Erythroblast (primary cell): ENCODE measurements at places on chromosomes 5 and 9.

GRCh38 chr5:18043344-18043743 is 409.1 kb downstream of the TAF11L14 start:
- no peak for DNase-seq

DNA sequence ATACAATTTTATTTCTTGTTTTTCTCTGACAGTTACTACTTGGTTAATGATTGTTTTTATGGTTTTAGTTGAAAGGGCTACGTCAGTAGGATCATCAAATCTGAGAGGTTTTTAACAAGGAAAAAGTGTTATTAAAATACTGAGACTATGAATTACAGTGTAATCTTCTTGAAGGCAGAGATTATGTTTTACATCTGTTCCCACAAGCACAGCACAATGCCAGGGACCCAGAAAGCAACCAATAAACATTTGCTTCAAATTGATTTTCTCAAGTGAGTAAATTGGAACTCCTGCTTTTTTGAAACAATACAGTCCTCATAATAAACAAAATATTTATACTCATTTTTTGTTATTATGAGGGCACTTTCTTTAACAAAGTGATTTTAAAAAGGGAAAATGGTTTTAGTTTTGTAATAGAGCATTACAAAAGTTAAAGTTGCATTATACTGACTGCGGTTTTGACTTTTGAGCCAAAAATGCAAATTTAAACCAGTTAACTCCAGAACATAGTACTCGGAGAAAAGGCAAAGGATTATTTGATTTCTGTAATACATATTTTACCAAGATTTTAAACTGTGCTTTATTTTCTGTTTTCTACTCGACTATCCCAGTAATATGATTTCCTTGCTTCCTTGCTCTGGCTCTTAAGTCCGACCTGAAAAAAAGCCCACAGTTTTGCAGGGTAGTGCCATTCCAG is 176.9 kb downstream of the GDNF start:
- no peak for DNase-seq

GRCh38 chr9:28166179-28166578 is 592.9 kb upstream of the C9orf72 start:
- no peak for DNase-seq

GRCh38 chr5:158811350-158811749 is 288.4 kb downstream of the EBF1 start:
- no peak for DNase-seq

GRCh38 chr5:33850100-33850594 is 41.6 kb downstream of the ADAMTS12 start:
- DNase-seq, result no peak

DNA sequence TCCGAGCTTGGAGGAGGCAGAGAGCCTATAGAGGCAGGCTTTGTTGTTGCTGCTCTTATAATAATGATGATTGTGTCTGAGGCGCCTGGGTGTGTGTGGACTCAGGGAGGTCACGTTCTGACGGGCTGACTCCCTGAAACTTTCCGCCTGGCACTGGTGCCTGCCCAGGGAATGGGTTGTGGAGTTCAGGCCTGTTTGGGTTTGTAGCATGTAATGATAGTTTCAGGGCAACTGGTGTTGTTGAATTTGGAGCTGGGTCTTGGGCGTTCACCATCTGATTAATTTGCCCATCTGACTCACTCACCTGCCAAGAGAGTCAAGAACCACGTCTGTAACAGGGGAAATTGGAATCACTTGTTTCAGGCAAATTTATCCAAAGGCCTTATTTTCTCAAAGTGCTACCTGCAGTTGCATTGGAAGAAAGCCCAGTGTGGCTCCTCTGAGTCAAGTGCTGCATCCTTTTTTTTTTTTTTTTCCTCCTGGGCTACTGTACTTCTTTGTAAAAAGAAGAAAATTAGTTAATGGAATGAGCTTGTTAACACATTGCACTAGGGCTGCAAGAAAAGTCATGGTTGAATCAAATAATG is 386.5 kb downstream of the GADD45G start:
- no peak for DNase-seq

- no peak for DNase-seq
These were observed 20.9 kb upstream of the ADAM19 start for GRCh38 chr5:157596487-157596886.

- DNase-seq, result no peak
These were observed 23.9 kb downstream of the CNTRL start for GRCh38 chr9:121098567-121099198.

GRCh38 chr5:76025069-76025468 is 58.1 kb upstream of the SV2C start:
- no peak for DNase-seq

GRCh38 chr5:159331093-159331973 is 1.0 kb upstream of the IL12B start:
- peak; percentile 59 for DNase-seq

DNA sequence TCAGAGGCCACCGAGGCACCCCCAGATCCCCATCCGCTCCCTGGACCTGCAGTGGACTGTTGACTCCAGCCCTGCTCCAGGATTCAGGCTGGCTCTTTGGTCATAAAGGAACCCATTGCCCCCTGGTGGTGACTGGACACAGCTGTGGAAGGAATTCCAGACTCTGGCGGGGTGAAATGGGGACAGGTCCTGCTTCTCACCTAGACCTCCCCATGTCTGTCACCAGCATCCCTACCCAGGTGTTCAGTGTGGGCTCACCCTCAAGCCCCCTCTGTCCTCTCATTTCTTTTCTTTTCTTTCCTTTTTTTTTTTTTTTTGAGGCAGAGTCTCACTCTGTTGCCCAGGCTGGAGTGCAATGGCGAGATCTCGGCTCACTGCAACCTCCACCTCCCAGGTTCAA is 25.5 kb upstream of the STXBP1 start:
- DNase-seq, result peak; percentile 72

- no peak for DNase-seq
These were observed 92.6 kb downstream of the RIC1 start for GRCh38 chr9:5721279-5722087.

GRCh38 chr9:109383356-109383755 is 62.5 kb upstream of the EPB41L4B start:
- DNase-seq, result no peak

- no peak for DNase-seq
These were observed 11.6 kb upstream of the CEL start for GRCh38 chr9:133050142-133050541.

DNA sequence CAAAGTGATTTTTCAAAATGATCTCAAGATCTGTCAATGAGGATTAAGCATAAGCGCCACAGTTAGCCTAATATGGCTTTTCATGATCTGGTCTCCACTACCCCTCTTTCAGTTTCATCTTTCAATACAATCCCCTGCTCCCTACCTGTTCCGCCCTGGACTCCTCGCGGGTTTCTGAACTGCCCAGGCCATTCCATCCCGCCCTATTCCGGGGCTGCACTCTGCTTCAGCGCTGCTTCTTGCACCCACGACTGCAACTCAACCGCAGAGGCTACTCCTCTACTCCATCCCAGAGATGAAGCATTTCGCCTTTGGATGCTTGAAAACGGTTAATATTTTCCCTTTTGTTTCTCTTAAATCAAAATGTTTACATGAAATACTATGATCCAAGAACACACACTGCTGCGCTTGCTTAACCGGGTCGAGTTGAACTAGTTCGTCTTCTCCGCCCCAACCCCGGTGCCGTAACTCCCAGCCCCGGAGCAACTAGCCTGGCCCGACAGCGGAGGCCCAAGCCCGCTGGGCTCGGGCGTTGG is 716 bp upstream of the OTULIN start:
- peak; percentile 81 for DNase-seq

DNA sequence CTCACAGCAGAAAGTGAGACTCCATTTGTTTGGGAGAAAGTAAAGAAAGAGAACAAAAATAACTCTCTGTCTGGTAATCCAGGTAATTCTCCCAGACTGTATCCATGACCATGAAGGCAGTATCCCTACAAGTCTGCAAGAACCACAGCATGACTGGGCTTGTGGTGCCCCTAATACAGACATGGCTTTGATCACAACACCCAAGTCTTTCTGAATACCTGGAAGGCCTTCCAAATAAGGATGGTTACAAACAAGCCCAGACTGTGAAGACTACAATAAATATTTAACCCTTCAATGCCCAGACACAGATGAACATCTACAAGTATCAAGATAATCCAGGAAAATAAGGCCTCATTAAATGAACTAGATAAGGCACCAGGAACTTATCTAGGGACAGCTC is 481.1 kb upstream of the RORB start:
- no peak for DNase-seq

DNA sequence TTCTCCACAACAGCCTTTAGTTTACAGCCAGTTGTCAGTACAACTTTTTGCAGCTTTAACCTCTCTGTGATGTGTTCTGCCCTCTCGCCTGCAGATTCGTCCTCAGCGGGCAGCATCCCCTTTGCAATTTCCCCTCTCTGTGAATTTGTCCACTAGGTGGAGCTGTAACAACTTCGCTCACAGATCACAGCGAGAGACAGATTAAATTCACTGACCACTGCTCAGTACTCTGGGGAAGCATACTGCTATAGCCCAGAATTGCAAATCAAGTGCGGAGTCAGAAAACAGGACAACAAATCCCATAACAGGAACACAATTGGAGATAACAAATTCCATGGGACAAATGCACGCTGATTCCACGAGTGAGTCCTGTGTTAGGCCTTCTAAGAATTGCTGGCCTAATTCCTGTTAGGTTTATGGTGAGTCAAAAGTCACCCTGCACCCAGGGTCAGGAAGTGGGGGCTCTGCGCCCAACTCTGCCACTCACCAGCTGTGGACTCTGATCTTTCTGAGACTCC is 2124.9 kb downstream of the MAT2B start:
- peak; percentile 57 for DNase-seq

- no peak for DNase-seq
These were observed 21.1 kb upstream of the ZNF622 start for GRCh38 chr5:16486711-16487111.

DNA sequence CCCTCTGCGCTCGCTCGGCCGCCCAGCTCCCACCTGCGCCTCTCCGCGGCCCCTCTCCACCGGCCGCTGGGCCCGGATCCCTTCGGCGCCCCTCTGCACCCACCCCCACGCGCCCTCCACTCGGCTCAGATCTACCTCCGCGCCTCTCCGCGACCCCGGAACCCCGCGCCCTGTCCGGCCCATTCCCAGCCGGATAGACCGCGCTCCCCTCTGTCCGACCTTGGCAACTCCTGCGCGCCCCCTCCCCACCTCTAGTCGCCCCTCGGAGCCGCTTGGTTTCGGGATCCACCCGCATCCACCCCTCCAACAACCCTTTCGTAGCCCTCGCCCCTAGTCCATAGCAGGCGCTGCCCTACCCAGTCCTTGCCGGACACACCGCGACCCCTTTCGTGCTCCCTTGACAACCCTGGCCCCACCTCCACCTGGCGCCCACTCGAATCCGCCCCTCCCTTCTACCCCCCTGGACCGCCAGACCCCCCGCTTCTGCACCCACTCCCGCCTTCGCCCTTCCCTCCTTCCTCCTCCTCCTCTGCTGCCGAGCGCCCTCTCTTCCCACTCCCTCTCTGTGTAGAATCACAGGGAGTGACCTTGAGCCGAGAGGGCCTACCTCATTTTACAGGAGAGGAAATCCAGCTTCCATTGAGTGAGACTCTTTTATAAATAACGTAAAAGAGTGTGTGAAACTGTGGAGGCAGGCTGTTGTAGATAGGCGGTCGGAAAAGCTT is 525 bp upstream of the AK3 start:
- DNase-seq, result peak; percentile 51

DNA sequence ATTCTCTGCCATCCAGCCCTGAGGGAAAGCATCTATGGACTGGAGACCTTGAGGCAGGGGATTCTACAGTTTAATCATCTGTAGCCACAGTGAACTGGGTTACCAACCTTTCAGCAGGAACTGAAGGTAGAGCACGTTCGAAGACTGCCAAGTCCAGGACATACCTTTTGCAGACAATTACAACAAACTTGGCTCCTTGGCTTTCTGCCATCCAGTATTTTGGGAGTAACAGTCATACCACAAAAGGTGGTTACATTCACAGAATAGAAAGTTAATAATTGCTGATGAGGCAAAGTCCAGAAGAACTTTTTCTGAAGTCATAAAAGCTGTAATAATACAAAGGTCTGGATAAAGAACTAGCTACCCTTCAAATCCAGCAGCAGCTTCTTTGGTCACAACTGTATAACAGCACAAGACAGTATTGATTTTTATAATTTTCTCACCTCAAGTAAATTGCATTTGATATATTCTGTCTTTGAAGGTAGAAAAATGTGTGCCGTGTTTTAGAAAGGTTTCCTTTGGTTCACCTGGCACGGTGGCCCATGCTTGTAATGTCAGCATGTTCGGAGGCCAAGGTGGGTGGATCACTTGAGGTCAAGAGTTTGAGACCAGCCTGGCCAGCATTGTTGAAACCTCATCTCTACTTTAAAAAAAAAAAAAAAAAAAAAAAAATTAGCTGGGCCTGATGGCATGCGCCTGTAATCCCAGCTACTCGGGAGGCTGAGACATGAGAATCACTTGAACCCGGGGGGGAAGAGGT is 236.6 kb downstream of the NR3C1 start:
- DNase-seq, result no peak

- DNase-seq, result no peak
These were observed 145.1 kb downstream of the IRX1 start for GRCh38 chr5:3740546-3741373.

- no peak for DNase-seq
These were observed 323.4 kb downstream of the PSAT1 start for GRCh38 chr9:78620303-78620702.

DNA sequence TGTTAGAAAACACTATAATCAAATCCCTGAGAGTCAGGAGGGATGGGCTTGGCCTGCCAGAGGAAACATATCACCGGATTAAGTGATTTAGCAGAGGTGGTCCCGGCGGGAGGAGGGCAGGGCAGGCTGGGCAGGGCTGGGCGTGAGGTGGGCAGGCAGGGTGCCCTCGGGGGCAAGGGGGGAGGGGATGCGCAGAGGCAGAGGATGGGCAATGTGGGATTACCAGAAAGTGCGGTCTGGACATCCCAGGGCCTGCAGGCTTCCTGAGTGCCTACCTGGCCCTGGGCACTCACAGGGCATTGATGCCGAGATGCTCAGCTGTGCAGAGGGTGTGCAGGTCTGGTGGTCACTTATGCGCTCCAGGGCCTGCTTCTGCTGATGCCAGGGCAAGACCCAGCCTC is 115.2 kb downstream of the ADAMTS2 start:
- no peak for DNase-seq

DNA sequence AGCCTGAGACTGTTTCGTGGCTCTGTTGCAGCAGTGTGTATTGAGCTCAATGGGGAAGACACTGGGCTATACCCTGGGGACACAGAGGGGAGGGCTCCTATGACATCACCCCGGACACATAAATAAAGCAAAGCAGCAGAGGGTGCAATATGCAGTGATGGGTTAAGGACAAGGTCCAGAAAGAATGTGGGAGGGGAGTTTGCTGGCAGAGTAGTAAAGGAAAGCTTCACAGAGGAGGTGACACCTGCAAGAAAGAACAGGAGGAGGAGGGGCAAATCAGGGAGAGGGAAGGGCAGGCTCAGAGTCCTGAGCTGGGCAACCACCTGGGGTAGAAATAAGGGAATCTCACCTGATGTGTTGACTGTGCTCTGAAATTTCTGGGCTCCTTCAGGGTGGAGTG is 35.3 kb upstream of the CDKN2AIPNL start:
- DNase-seq, result no peak

- DNase-seq, result no peak
These were observed 26.7 kb downstream of the SH3TC2 start for GRCh38 chr5:149036168-149036567.

DNA sequence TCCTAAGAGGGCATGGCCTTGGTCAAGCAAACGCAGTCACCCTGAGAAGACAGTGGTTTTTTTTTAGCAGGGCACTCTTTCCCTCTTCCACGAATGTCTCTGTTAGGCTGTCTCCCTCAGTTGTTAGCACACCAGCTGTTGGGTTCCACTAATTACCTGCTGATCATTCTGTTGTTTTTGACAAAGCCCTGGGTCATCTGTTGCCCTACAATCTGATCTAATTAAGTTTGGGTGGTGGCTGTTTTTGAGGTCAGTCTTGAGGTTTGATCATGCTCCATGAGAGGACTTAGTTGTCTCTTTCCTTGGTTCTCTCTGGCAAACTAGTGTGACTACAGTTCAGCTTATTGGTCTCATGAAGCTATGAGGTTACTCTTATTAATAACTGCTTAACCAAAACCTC is 5.0 kb upstream of the PTPDC1 start:
- DNase-seq, result no peak
